ENCODE measurements at places on chromosomes 4 and X.
A peak's percentile ranks its signal among the peaks of the same experiment; 100 is the strongest.

DNA sequence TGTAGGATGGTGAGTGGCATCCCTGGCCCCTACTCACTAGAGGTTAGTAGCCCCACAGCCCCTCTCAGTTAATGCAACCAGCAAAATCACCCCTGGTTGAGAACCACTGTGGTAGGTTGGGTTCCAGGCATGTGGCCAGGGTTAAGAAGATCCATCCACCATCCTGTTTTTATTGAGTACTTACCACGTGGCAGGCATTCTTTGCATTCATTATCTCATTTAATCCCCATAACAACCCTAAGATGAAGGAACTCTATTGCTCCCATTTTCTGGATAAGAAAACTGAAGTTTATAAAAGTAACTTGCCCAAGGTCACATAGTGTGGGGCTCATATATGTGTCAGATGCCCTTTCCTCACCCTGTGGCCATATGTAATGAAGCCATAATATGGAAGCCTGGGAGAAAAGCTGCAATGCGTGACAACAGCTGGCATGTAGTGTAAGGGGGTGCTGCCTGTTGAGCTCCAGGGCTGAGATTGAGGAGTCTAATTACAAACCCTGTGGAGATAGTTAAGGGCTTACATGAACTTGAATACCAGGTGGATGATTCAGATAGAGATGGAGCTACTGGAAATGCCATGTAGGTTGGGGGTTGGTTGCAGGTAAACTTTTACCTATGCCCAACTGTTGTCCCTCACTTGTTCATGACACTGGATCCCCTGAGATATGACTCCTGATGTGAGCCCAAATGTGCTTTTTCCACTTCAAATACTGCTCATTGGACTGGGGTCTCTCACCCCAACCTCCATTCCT is 100.2 kb upstream of the PGRMC2 start:
- H3K27ac ChIP-seq, result peak overlapping the region; percentile 88

DNA sequence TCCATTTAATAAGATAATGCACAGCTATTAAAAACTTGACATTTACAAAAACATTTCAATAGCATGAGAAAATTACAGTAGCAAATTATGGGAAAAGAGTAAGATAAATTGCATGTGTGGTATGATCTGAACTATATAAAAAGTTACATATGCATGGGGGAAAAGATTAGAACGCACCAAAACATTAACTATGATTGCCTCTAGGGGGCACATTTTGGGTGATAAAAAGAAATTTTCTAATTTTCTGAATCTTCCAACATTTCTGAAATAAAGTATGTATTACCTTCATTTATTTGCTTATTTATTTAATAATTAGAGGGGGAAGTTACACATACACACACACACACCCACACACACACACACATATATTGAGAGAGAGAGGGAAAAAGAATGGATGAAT is 19.6 kb upstream of the KDM5C start:
- peaks cover 3% of the 10 kb centered on the region for H3K4me1 ChIP-seq
- DNase-seq, result no peak
- H3K4me3 ChIP-seq, result no peak overlapping the region
- no peak overlapping the region for H3K27ac ChIP-seq
- H3K27me3 ChIP-seq, result no peaks in the 10 kb centered on the region

DNA sequence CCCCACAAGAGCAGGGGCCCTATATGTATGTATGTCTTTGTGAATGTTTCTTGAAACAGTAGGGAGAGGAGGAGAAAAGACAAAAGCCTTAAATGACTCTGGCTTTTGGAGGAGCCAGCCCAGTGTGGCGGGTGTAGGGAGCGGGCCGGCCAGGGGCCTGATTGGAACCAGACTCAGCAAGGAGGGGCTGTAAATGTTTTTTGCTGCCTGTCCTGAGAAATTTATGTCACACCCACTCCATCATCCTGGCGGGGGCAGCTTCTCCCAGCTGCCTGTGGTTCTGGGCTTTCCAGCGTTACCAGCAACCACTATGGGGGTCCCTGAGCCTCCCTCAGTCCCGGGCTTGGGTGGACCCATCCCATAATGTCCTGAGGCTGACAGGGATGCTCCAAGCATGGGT is 130.8 kb downstream of the PJA1 start:
- no peak overlapping the region for H3K4me3 ChIP-seq
- no peaks in the 10 kb centered on the region for H3K36me3 ChIP-seq
- no peaks in the 10 kb centered on the region for H3K27me3 ChIP-seq

GRCh38 chr4:109418588-109418987 is 15.0 kb upstream of the SEC24B start:
- DNase-seq, result no peak
- H3K36me3 ChIP-seq, result no peaks in the 10 kb centered on the region
- H3K27ac ChIP-seq, result no peak overlapping the region
- H3K4me3 ChIP-seq, result no peak overlapping the region
- H3K4me1 ChIP-seq, result peaks cover 15% of the 10 kb centered on the region

GRCh38 chr4:1802151-1802715 is 9.1 kb downstream of the FGFR3 start:
- H3K27me3 ChIP-seq, result no peaks in the 10 kb centered on the region
- peak; percentile 20 for DNase-seq
- H3K36me3 ChIP-seq, result peaks cover 13% of the 10 kb centered on the region
- H3K4me1 ChIP-seq, result no peaks in the 10 kb centered on the region
- H3K27ac ChIP-seq, result no peak overlapping the region

GRCh38 chr4:82648356-82648755 is 86.6 kb upstream of the TMEM150C start:
- H3K4me3 ChIP-seq, result no peak overlapping the region
- H3K4me1 ChIP-seq, result no peaks in the 10 kb centered on the region
- no peaks in the 10 kb centered on the region for H3K27me3 ChIP-seq
- no peaks in the 10 kb centered on the region for H3K36me3 ChIP-seq
- no peak for DNase-seq

- H3K4me3 ChIP-seq, result no peak overlapping the region
- H3K27me3 ChIP-seq, result no peaks in the 10 kb centered on the region
- no peak overlapping the region for H3K27ac ChIP-seq
- DNase-seq, result peak; percentile 31
- no peaks in the 10 kb centered on the region for H3K4me1 ChIP-seq
These were observed 391.8 kb upstream of the MAGEB16 start for GRCh38 chrX:35406386-35406785.

- H3K36me3 ChIP-seq, result no peaks in the 10 kb centered on the region
- no peak overlapping the region for H3K27ac ChIP-seq
- no peaks in the 10 kb centered on the region for H3K4me1 ChIP-seq
These were observed 534.5 kb downstream of the GLUD2 start for GRCh38 chrX:121581885-121582284.

GRCh38 chrX:105120463-105120862 is 100.0 kb downstream of the TEX13A start:
- H3K27me3 ChIP-seq, result no peaks in the 10 kb centered on the region
- DNase-seq, result no peak
- H3K4me3 ChIP-seq, result no peak overlapping the region
- H3K4me1 ChIP-seq, result no peaks in the 10 kb centered on the region
- H3K36me3 ChIP-seq, result no peaks in the 10 kb centered on the region
- H3K27ac ChIP-seq, result no peak overlapping the region

DNA sequence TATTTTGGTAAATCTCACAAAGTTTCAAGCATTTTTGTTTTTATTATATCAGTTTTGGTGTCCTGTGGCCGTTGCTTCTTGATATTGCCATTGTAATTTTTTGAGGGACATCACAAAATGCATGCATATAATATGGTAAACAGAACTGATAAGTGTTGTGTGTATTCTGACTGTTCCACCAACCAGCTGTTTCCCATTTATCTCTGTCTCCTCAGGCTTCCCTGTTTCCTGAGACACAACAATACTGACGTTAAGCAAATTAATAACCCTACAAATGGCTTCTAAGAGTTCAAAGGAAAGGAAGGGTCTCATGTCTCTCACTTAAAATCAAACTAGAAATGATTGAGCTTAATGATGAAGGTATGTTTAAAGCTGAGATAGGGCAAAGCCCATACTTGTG is 40.0 kb downstream of the UGT2B10 start:
- no peaks in the 10 kb centered on the region for H3K36me3 ChIP-seq
- H3K4me3 ChIP-seq, result no peak overlapping the region
- DNase-seq, result no peak
- no peaks in the 10 kb centered on the region for H3K27me3 ChIP-seq

DNA sequence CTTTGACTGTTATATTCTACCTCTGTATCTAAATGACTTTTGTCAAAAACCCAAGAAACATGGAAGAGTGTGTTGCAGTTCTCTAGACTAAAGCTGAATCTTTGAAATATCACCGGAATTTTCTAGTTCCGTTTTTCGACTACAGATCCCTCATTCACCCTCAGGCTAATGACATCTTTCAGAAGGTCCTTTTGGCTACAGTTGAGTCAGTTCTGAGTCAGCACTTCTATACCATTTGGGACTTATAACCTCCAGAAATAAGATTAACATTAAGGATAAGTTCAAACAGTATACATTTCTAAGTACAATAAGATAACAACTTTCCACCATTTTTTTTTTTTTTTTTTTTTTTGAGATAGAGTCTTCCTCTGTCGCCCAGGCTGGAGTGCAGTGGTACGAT is 331.0 kb upstream of the CPXCR1 start:
- no peaks in the 10 kb centered on the region for H3K4me1 ChIP-seq
- no peaks in the 10 kb centered on the region for H3K27me3 ChIP-seq
- no peaks in the 10 kb centered on the region for H3K36me3 ChIP-seq
- no peak overlapping the region for H3K27ac ChIP-seq
- no peak for DNase-seq

DNA sequence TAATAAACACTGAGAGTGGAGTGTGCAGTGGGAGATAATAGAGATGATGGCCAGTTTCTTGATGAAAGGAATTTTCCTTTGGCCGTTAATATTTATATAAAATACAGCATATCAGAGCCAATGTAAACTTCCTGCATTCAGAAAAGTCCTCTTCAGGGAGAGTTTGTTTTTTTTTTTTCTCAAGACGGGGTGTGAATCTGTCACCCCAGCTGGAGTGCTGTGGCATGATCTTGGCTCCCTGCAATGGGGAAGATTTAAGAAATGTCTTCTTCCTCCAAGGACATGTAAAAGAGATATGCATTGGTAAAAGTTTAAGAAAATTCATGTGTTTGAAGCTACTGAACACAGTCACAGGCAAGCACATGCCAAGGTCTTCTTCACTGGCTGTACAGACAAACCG is 25.4 kb upstream of the TBC1D9 start:
- no peaks in the 10 kb centered on the region for H3K36me3 ChIP-seq
- H3K4me1 ChIP-seq, result no peaks in the 10 kb centered on the region
- H3K27ac ChIP-seq, result no peak overlapping the region
- no peak overlapping the region for H3K4me3 ChIP-seq
- no peaks in the 10 kb centered on the region for H3K27me3 ChIP-seq

Data from trophoblast cell (in vitro differentiated cells and primary cell).